Dorsolateral prefrontal cortex (tissue), 122 donors: ENCODE measurements at places on chromosomes 11 and 22.

- no peak for DNase-seq
These were observed 8.9 kb downstream of the KCNK7 start for GRCh38 chr11:65586676-65587075.

DNA sequence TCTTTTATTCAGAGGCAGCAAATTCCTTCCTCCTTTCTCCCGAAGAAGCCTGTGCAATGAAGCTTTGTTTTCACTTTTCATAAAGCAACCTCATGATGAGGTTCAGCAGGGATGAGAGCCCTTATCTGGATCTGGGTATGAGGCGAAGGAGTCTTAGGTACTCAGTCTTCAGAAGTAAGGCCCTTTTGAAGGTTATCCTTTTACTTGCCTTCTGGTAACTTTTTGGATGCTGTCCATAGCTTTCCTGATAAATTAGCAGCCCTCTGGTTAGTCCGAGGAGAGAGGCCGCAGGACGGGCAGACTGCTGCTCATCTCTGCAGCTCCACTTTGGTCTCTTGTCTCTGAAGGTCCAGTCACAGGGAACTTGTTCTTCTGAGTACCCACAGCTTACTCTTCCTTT lies 1.1 kb downstream of the TRIM22 start:
- no peak for DNase-seq

GRCh38 chr11:94504689-94505293 lies 7.5 kb upstream of the C11orf97 start:
- no peak for DNase-seq

GRCh38 chr11:109864151-109864661 lies 229.0 kb upstream of the ZC3H12C start:
- no peak for DNase-seq

GRCh38 chr11:105226091-105226490 lies 86.5 kb upstream of the CARD18 start:
- DNase-seq = no peak

- DNase-seq = no peak
These were observed 7.8 kb downstream of the UNC93B1 start for GRCh38 chr11:67996051-67996450.

GRCh38 chr11:288478-289397 lies at the start of gene PGGHG:
Gene PGGHG (plus strand): TSS chr11:289126. CDS start chr11:289817, 691 bp downstream.
- DNase-seq = peak; percentile 52

DNA sequence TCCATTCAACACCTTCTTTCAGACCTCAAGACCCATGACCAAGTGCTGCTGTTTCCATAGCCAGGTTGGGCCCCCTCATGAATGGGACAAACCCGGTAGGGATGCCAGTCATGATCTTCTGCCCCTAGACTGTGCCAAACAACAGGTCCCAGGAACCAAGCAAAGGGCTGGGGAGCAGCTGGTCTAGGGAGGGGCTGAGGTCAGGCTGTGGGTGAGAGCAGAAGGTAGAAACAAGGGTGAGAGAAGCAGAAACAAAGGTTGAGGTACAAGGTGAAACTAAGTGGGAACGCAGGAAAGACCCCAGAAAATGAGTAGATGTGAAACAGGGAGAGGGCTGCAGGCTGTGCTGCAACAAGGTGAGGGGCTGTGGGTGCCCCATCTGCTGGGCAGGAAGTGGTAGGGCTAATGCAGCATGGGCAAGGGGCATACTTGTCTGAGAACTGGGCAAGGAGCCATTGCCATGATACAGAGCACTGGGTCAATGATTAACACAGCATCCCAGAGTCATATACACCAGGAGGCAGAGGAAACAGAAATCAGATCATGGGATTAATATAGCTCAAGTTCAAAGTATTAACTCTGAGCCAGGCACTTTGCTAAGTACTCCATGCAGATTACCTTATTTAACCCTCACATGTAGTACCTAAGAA lies 45.9 kb downstream of the SLC1A2 start:
- DNase-seq = no peak

DNA sequence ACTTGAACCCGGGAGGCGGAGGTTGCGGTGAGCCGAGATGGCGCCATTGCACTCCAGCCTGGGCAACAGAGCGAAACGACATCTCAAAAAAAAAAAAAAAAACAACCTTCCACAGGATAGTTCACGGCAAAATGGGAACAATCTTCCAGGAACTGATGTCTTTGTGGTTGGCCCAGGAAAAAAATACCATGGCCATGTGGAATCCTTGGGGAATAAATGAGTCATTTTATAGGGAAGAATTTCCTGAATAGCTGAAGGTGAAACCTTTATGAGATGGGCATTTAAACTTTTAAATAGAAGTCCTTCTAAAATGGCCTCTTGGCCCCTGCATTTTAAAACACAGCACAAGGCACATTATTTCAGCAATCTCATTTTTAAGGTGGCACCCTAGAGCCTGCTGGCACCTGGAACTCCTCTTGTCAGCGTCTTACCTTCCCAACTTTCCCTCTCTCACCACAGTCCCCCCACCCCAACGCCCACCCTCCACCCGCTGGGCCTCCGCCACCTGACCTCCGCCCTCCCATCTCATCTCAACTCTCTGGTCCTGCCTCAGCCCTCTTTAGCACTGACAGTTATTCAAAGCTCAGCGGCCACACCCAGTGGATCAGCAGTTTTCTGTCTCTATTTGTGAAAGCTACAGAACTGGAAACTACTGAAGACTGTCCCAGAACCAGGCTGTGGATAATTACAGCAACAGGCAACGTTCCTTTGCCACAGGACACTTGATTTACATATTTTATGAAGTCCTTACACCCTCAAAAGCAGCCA lies 43.1 kb downstream of the SCGB1A1 start:
- DNase-seq = no peak

DNA sequence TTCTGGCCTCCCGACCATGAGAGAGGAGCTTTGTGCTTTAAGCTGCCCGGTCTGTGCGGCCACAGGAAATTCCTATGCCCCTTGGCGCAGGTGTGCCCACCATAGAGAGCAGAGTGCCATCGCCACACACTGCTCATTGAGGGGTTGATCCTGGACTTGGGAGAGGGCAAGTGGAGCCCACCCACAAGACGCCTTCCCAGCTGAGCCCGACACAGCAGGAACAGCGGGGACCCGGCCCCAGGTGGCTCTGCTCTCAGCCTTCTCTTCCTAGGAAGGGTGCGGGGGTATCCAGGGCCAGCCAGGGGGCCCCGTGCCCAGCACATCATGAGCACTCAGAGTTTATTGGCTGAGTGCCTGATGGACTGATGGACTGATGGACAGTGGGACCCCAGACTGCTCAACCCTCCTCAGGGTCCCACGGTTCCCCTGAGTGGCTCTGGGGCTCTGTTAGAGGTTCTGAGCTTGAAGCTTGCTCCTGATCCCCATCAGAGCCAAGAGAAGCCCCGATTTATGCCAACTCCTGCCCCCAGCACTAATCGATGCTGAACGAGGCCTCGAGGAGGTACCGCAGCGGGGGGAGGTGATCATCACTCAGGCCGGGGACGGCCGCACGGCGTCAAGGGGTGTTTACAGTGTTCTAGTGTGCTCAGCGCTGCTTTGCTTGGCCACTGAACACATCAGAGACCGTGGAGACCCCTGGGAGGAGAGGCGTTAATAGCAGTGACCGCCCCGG lies 13.5 kb upstream of the MRGPRD start:
- DNase-seq = no peak

DNA sequence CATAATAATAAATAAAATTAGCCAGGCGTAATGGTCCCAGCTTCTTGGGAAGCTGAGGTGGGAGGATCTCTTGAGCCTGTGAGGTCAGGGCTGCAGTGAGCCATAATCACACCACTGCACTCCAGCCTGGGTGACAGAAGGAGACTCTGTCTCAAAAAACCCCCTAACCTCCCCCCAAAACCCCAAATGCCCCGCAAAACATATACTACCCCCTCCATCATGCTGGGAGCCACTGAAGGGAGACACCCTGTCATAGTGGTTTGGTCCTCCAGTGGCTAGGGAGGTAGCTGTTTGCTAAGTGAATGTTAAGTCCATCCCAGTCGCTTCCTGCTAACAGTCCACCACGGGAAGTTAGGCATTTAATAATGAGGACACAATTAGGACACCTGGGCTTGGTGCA lies 125.0 kb downstream of the ABTB2 start:
- no peak for DNase-seq

- no peak for DNase-seq
These were observed 60.0 kb downstream of the SLC22A12 start for GRCh38 chr11:64650923-64651523.

DNA sequence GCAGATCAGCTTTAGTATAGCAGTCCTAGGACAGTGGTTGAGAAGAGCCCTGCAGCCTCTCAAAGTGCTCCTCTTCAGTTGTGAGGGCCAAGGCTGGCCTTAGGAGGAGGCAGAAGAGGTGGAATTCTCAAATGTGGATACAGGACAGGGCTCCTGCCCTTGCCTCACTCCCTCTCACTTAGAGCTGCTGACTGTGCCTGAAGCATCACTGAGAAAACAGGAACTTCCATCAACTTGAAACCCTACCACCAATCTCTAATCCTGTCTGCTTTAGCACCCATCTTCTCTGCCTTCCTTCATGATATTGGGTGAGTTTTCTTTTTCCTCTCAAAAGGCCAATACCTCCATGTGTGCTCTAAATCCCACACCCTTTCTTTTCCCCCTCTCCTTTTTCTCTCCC lies 14.4 kb upstream of the UCP3 start:
- no peak for DNase-seq

DNA sequence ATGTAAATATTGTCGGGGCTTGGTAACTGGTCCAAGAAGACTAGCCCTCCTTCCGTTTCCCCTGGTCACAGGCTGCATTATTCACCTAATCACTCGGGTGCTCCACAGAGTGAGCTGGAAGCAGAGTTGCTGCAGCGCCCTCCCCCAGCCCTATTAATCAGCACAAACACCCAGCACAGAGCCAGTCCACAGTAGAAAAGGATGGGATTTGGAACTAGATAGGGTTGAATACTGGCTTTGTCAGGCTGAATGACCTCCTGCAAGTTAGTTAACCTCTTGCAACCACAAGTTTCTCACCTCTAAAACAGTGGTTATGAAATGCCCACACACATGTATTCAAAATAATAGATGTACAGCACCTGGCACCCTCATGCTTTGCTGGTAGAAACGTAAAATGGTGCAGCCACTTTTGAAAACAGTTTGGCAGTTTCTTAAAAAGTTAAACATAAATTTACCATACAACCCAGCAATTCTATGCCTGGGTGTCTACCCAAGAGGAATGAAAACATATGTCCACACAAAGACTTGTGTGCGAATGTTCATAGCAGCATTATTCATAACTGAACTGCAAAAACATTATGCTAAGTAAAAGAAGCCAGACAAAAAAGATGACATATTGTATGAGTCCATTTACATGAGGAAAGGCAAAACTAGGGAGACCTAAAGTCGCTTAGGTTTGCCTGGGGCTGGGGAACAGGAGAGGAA lies 31.7 kb upstream of the APLP2 start:
- no peak for DNase-seq

DNA sequence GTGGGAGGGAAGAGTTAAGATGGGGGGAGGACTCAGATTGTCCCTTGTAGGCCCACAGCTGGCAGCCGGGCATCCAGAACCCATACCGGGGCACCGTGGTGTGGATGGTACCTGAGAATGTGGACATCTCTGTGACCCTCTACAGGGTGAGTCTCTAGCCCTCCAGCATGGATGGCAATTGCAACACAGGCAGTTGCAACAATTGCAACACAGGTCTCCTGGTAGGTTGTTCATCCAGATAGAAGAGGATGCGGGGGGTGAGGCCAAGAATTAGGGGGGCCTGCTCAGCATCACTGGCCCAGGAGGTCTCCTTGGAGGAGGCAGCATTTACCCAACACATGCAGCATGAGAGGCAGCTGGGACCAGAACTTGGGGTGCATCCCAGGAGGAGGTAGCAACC lies 3.4 kb downstream of the EHBP1L1 start:
- no peak for DNase-seq

GRCh38 chr11:94297985-94298576 lies 6.3 kb upstream of the IZUMO1R start:
- DNase-seq = no peak

DNA sequence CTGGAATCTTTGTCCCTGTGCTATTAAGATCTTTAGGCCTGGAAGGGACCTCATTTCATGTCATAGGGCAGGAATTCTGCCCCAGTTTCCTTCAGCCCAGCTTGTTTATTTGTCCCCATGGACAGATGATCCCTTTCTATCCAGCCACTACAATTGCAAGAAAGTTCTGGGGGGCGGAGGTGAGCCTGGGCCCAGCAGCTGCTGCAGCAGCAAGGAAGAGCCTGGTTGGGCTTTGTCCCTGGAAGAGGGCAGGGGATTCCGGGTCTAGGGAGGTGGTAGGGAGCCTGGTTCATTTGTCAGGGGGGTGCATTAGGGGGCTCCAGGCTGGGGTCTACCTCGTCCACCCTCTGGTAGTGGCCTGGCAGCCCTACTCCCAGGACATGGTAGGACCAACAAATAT lies 16.4 kb upstream of the CACNA1I start:
- no peak for DNase-seq

GRCh38 chr11:11605821-11606450 lies 15.9 kb downstream of the GALNT18 start:
- DNase-seq = no peak

GRCh38 chr11:113847580-113847979 lies 27.8 kb downstream of the USP28 start:
- DNase-seq = no peak

DNA sequence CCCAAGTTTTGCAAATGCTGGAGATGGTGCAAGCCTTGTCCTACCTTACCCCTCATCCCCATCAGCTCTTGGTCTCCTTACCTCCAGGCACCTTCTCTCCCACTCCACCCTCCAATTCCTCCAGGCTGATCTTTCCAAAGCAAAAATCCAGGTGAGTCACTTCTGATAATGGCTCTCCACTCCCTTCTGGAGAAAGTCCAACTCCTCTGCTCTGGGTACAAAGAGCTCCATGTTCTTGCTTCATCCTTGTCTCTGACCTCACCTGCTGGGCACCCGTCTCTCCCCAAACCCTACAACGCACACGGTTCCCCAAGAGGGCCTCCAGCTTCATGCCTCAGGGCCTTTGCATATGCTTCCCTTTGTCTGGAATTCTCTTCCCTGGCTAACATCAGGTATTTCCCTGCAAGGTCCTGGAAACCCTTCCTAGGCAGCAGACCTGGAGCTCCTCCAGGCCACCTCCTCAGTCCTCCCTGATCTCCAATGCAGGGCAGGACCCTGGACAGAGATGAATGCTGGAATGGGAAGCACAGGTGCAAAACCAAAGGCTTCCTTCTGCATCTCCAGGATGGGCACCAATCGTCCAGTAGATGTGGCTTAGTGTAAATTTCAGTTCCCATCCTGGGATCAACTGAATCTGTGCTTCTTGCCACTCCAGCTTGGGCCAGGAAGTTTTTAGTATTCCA lies 22.7 kb downstream of the IFT27 start:
- DNase-seq = no peak

GRCh38 chr11:109582470-109582869 lies 160.5 kb downstream of the C11orf87 start:
- no peak for DNase-seq

DNA sequence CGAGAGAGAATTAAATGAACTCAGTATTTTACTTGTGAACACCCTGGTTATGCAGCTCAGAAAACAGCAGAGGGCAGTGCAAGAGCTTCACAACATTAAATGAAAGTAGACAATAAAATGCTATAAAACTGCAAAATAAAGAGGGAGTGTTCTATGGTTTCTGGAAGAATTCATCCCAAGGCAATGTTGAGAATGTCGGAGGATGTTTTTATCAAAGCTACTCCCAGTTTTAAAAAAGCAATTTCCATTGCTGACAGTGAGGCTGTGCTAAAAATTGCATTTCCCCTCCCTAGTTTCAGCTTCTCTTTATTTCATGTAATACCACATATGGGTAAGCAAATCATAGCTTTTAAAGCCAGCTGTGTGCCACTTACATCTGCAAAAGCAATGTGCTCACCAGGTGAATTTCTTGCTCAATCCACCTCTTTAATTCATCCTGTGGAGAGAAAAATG lies 296.8 kb downstream of the RAB38 start:
- DNase-seq = peak; percentile 33
